ENCODE measurements at places on chromosomes 4 and X. TPM values are rescaled to one million over a fixed set of nuclear protein-coding genes. Genes with fewer than 3 reads are reported as not detected.

SLC7A11 gene
- total RNA-seq: 10.3 TPM

TLL1 gene
- total RNA-seq: not detected

ARR3 gene
- not detected for total RNA-seq

SPRY1 gene
- 2.0 TPM for total RNA-seq

PFKFB1 gene
- not detected for total RNA-seq

DACH2 gene
- total RNA-seq: not detected

GCNA gene
- 1.4 TPM for total RNA-seq

SFRP2 gene
- total RNA-seq: 0.52 TPM

GPC3 gene
- not detected for total RNA-seq

CPEB2 gene
- 0.10 TPM for total RNA-seq

FDCSP gene
- not detected for total RNA-seq

NLGN3 gene
- 0.07 TPM for total RNA-seq

ZNF732 gene
- not detected for total RNA-seq

CSN1S1 gene
- not detected for total RNA-seq

HHIP gene
- total RNA-seq: not detected

CENPI gene
- 21.9 TPM for total RNA-seq

HEPH gene
- 0.42 TPM for total RNA-seq

ARHGAP36 gene
- not detected for total RNA-seq

F8A3 gene
- not detected for total RNA-seq

TRIM60 gene
- total RNA-seq: not detected

CFP gene
- total RNA-seq: not detected

TMEM150C gene
- 0.76 TPM for total RNA-seq

SHROOM3 gene
- total RNA-seq: 10.0 TPM

SSX4 gene
- not detected for total RNA-seq

ZNF711 gene
- total RNA-seq: not detected

MUC7 gene
- not detected for total RNA-seq

SHROOM2 gene
- 0.39 TPM for total RNA-seq

Measured in MG63 (cell line).